ENCODE measurements at places on chromosomes 6 and 20.

DNA sequence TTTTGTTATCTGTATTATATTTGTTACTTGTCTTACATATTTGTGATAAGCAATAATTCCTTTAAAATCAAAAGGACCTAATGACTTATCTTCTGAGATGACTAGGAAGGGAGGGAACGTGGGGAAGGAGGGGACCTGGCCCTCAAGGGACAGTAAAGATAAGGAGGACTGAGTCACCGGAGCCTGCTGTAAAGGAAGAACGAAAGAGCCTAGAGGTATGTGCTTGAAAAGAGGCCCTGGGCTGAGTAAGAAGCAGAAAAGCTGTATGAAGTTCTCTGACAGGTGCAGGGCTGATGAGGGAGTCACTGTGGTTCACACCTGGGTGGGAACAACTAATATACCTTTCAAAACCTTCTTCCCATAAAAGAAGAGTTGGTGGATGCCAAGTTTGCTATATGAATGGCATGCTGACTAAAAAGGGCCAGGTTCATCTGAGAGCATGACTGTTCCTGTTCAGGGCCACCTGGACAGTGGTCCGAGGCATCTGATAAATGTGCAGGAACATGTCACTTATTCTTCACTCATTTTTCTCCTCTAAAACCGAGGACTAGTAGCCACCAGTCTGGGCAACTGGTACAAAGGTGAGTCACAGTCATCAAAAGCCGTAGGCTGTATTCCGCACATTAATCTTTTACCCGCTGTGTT is 111.3 kb downstream of the TNFAIP3 start:
- DNase-seq: no peak

DNA sequence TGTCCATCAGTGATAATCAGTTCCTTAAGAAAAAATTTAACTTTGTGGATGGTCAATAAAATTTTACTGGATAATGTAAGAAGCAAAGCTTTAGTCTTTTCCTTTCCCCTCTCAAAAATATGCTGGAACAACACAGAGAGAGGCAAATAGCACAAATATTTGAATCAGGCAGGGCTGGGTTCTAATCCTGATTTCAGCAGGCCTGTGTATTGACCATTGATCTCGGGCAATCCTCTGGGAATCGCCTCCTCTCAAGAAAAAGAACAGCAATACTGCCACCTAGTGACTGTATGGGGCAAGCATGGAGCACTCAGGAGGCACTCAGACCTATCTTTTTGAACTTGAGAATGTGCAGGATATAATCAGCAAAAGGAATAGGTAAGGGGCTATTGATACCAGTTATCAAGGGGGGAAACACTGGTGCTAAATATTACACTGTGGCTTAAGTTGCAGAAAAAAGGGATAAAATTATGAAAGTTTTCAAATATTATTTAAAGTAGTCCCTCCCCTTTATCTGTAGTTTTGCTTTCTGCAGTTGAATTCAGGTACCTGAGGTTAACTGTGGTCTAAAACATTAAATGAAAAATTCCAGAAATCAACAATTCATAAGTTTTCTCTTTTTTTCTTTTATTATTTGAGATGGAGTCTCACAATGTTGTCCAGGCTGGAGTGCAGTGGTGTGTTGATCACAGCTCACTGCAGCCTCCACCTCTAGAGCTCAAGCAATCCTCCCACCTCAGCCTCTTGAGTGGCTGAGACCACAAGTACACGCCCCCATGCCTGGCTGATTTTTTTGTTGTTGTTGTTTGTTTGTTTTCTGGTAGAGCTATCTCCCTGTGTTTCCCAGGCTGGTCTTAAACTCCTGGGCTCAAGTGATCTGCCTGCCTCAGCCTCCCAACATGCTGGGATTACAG is 91.8 kb upstream of the NHSL1 start:
- DNase-seq: peak; percentile 13

DNA sequence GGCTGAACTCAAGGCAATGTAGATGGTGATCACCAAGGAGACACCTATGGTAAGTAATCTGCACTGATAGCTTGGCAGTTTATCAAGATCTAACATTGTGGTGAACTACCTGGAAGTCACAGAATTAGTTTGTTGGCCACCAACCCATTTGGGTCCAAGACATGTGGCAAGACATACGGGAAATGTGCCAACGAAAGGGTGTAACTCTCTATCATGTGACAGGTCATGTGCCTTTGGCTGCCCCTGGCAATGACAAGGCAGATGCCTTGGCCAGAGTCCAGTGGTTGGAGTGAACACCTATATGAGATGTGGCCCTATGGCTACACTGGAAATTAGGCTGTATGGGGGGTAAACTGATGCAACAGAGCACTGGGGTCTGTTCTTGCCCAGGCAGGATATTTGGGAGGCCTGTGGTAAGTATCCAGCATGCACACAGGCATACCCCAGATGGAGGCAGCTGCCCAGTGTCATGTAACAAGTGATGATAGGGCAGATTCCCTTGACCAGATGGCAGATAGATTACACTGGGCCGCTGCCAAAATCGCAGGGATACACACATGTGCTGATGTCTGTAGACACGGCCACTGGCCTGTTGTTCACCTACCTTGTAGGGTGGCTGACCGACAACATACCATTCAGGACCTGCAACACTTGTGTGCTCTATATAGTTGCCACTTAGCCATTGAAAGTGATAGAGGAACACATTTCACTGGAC is 35.5 kb upstream of the HSF2 start:
- DNase-seq: no peak

DNA sequence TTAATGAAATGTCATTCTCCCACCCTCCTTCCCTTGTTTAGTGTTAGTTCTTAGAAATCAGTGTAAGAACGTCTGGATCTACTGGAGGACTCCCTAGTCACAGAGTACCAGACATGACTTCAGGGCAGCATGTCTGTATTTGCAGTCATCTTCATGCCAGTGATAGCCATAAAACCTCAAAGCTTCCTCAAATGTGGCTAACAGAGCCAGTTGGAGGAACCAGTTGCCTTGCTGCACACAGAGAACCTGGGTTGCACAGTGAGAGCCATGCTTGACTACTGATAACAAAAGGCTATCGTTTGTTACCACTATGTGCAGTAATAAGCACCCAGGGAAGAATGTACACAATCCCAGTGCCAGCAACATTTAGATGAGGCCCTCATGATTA is 20.1 kb downstream of the NT5E start:
- no peak for DNase-seq

DNA sequence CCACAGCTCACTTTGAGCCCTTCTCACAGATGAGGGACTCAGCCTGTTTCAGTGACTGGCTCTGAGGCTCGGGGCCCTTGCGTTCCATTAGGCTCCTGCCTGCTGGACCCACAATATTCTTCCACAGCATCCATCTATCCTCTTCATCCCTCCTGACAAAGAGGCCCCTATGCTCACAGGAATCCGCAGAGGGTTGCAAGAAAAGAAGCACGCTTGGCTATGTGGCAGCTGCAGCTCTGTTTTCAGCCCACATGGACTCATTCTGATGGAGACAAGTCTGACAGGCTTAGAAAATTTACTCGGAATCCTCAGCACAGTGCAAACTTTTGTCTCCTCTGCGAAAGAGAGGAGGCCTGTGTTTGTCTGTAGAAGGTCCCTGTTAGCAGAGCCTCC is 207.5 kb downstream of the SYNDIG1 start:
- DNase-seq: no peak

- DNase-seq: no peak
Measured at GRCh38 chr6:14520029-14520428, 402.5 kb downstream of the CD83 start.

- no peak for DNase-seq
Measured at GRCh38 chr6:108171918-108172516, 6.2 kb downstream of the NR2E1 start.

- DNase-seq: no peak
Measured at GRCh38 chr6:147530132-147531060, 21.9 kb downstream of the SAMD5 start.

DNA sequence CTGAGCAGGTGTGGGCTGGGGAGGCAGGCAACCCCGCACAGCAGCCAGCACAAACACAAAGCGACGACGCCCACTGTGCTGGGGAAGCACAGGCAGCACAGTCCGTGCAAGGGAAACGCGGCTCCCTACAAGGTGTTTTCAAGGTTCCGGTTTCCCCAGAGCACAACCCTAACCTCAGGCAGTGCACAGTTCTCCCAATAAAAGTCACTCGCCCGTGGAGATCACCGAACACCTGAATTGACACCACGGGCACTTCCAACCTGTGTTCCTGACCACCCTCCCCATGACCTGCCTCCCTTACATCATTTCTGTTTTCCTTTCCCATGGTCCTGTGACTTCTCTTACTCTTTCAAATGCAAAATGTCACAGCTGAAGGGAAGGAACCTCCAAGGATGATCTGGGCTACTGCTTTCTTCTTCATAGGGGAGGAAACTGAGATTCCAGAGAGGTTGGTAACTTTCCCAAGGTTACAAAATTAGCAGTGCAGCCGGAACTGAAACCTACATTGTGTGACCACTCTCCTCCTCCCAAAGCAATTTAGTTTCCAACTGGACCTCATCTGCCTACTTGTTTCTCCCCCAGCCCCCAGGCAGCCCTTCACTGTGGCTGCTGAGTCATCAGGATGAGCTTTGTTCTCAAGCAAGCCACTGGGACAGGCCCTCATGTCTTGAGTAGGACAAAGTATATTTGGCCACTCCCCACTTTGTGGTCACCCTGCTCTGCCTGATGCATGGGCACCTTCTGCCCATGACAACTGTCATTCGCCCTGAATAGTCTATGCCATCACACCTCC is 125.3 kb downstream of the ATXN1 start:
- no peak for DNase-seq

DNA sequence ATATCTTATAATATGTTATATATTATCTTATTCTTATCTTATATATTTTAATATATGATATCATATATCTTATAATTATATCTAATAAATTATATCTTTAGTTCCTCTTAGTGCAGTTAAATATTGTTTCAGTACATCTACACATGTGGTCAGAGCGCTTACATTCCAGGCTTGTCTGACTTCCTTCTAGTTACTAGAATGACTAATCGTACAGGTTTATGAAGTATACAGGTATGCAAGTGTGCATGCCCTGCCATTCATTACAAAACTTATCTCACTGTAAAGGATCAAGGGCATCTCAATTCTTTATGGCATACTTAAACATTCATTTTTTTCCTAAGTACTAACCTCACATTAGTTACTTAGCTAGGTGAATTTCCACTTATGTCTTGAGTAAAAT is 1278.0 kb upstream of the MAP3K7 start:
- DNase-seq: no peak
